NCI-H1417 treated with DMSO at 0.1 percent for 48 hours (cell line): ENCODE measurements at places on chromosomes 7 and 10.

DNA sequence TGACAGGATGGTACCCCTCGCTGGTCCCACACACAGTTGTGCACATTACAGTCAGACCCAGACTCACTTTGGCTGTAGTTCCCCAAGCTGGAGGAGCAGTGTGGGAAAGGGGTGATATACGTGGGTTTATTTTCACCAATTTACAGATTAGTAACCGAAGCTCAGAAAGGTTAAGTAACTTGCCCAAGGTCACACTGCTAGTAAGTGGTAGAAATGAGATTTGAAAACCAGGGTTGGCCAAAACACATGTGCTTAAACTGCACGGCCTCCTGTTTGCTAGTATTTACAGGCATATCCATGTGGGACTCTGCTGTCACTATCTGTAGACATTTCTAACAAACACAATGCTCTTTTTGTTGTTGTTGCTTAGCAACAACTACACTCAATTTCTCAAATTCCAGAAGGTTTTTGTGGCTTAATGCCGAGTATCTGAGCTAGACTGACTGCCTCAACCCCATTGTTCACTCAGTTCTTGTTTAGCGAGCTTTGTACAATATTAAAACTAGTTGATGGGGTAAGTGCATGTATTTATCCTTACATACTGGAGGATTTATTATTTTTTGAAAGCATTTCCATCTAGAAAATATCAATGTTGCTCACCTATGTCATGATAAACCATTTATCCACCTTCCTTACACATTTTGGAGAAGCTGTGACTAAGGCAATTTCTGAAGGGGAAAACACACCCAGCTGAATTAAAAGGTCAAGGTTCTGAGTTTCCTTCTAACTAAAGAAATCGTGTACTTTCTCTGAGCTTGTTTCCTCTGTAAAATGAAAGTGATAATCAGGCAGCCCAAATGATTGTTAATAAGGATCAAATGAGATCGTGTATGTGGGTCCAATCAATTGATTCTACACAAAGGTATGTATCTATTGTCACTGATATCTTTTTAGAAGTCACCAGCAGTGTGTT, 5.3 kb upstream of the TMEM139 start:
- no peak for DNase-seq

GRCh38 chr10:114026189-114027040, 17.3 kb upstream of the ADRB1 start:
- DNase-seq, result no peak

GRCh38 chr10:132977076-132977475, 34.7 kb upstream of the CFAP46 start:
- no peak for DNase-seq

- no peak for DNase-seq
Observed at GRCh38 chr7:132276976-132277725, 299.1 kb downstream of the PLXNA4 start.

GRCh38 chr7:55591282-55591931, 19.1 kb upstream of the VOPP1 start:
- no peak for DNase-seq

DNA sequence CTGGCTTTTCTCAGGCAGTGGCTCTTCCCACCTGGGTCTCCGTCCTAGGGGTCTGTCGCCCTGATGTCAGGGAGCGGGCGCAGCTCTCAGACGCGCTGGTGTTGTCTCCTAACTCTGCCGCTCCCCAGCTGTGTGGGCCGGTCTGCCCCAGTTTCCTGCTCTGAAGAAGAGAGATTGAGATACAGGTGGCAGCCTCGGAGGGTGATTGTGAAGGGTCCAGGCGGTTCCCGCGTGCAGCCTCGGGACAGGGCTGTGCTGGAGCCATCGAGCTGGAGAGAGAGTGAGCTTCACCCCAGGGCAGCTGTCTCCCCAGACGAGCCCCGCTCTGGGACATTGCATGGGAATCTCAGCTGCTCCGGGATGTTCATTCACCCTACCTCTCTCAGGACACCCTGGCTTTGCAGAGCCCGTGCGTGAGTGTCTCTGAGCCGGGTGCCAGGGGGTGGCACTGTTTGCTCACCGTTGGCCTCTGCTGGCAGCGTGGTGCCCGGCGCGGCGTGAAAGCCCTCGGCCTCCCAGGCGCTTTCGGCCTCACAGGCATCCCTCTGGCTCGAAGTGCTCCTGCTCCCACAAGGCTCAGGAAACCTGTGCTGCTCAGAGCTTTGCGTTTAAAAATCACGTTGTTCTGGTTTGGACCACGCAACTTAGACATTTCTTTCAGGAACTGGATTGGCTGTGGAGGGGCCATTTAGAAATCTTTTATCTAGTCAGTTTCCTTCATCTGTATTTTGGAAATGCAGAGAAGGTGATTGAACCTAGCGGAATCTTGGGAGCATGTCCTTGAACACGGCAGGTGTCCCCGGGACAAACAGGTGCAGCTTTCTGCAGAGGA, 33.8 kb upstream of the ZFAND2A start:
- DNase-seq, result no peak

DNA sequence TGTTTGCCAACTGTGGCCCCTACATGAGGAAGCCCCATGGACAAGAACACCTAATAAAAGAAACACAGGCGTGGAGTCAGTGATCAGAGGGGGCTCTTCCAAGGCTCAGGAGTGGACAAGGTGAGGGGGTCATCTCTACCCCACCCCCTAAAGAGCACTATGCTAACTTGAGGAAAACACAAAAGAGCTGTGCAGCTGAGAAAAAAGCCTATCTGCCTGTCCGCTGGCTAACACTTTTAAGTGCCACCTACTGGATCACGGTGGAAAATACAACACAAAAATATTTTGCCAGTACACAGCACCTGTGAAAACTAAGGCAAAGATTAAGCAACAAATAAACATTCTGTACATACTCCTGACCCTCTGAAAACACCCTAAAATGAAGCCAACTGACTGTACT, 53.1 kb upstream of the COBL start:
- no peak for DNase-seq

GRCh38 chr10:33279811-33280602, 54.5 kb downstream of the NRP1 start:
- DNase-seq, result no peak

DNA sequence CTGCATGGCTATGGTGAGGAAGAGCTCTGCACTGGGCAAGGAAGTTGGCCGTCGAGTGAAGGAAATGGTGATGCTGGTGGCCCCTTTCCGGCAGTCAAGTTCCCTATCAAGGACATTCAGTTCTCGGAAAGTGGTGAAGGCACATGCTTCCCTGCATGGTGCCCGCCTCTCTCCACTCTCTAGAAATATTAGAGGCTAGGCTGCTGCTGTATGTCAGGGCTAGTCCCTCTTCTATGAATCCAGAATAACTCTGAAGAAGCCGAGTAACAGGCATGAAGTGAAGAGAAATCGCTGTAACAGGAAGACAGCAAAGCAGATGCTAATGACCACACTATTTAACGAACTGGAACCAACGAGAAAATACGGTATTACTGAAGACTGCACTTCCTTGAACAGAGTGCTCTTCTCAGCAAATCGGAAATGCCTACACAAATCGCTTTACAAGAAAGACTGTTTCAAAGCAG, 5.4 kb downstream of the IDI1 start:
- DNase-seq, result no peak

GRCh38 chr10:24034571-24034970, 174.4 kb upstream of the KIAA1217 start:
- no peak for DNase-seq

GRCh38 chr7:155182406-155182970, 112.4 kb downstream of the HTR5A start:
- no peak for DNase-seq

DNA sequence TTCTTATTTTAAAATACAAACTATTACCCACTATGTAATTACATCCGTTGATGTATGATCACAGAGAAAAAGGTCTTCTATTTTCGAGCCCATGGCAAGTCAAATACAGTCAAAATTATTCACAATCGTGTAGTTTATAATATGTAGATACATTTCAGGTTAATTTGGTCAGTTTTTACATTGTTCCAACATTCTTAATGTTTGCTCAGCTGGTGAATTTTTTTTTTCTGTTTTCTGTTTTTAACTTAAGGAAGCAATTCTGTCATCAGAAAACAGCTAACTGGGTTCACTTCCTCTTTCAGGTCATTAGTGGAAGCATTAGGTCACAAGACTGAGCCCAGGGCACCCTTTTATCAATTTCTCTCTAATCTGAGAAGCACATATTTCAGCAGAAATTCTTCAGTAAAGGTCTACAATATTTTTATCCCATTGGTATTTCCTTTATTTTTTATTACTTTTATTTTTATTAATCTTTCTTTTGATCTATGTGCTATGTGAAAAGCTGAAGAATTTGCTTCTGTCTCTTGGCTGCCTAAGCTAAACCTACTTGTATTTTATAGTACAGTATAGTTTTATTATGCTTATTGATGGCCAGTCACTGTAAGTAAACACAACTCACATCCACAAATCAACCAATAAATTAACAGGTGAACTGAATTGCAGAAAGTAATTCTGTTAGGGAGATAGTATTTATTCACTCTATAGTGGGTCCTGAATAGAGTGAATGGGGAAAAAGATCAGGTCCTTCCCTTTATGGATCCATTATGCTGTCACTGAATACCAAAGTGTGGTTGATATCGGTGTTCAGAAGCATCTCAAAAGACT, 84.6 kb downstream of the ICA1 start:
- no peak for DNase-seq
